ENCODE measurements at places on chromosomes 4 and X.

- no peak for DNase-seq
Observed at GRCh38 chr4:40547789-40548132, 81.9 kb downstream of the RBM47 start.

DNA sequence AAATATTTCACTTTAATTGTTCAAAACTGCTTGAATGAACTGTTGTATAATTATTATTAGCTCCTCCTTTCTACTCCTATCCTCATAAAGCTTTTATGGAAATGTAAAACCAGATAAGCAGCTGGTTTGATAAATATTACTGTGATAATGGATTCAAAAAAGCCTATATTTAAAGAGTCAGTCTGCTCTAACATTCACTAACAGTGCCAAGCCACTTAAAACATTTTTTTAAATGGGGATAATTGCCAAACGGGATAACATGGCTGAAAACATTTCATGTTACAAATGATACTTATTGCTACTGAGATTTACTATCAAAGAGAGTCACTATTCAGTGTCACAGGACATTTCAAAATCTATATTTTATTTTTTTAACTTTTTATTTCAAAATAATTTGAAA lies 17.4 kb downstream of the ARHGAP24 start:
- DNase-seq = no peak

- DNase-seq = no peak
Observed at GRCh38 chr4:107826421-107826980, 1.8 kb downstream of the SGMS2 start.

GRCh38 chr4:170214101-170214500 lies 124.3 kb upstream of the AADAT start:
- DNase-seq = no peak

Data from stimulated activated CD4-positive, alpha-beta T cell treated with anti-CD3 and anti-CD28 coated beads, TNF-alpha, amount 100 ng/mL, for 1 hour (primary cell).